Activated effector memory CD4-positive, alpha-beta T cell treated with Interleukin-2 at 50 U/mL for 16 hours (primary cell): ENCODE measurements at places on chromosomes 12 and 14.

GRCh38 chr14:103737432-103738045 is 21.9 kb downstream of the ZFYVE21 start:
- DNase-seq: no peak

DNA sequence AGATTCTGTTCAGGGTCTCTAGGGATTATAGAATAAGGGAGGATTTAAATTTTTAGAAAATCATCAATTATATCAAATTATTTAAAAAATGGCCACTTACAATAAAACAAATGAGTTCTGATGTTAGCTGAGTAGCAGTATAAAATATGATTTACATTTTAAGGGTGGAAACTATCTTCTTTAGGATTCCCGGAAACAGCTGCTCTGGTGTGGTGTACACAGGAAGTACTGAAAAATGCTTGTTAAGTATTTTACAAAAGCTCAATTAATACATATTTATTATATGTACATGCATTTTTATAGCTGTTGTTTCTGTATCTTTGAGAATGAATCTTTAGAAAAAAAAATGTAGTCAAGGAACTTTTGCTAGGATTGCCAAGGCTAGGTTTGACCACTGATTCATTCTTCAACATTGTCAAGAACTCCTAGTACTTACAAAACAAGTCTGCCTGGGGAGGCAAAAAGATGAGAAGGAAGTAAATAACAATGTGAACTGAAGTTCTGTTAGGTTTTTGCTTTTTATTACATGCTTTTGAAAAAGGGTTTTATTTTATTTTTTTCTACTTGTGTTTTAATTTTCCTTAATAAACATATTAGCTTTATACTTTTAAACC is 48.0 kb downstream of the ARF6 start:
- no peak for DNase-seq

GRCh38 chr14:52336241-52336640 is 22.1 kb downstream of the PTGER2 start:
- no peak for DNase-seq

- DNase-seq: no peak
Measured at GRCh38 chr14:61813096-61813606, 50.9 kb downstream of the SNAPC1 start.

GRCh38 chr12:442235-442884 is 17.4 kb upstream of the B4GALNT3 start:
- DNase-seq: no peak

GRCh38 chr14:76833011-76833410 is 6.8 kb downstream of the LRRC74A start:
- DNase-seq: no peak

DNA sequence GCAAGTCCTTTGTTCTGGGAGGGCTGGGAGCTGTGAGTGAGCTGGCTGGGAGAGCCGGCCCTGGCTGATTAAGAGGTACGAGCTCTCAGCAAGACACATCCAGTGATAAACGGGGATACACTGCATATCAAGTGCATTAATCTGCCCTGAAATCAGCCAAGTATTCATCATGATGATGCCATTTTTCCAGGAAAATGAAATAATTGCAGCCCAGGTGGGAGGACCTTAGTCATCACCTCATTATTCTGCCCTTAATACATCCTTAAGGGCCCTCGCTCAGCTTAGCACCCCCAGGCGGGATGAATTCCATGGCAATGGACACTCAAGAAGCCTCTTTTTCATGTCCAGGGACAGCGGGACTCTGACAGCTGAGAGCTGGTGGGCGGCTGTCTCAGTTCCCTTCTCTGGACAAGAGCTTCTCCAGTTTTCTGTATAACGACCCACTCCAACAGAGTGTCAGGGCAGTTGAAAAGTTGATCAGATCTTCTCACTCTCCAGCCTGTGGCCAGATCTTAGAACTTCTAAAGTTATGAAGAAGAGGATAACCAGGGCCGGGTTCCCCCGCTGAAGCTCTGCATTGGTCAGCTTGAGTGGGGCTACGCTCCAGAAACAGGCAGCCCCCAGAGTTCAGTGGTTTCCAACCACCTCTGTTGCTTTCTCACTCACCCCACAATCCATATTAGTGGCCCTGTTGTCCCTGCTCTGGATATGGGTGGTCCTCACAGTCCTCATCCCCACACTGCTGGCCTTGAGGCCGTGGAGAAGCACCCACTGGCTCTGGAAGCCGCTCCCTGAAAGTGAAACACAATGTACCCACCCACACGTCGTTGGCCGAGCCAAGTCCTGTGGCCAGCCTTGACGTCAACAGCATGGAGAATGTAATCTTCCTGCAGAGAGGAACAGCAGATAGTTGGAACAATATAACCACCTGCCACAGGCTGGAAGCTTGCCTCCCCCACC is 306.2 kb upstream of the DIO3 start:
- no peak for DNase-seq

DNA sequence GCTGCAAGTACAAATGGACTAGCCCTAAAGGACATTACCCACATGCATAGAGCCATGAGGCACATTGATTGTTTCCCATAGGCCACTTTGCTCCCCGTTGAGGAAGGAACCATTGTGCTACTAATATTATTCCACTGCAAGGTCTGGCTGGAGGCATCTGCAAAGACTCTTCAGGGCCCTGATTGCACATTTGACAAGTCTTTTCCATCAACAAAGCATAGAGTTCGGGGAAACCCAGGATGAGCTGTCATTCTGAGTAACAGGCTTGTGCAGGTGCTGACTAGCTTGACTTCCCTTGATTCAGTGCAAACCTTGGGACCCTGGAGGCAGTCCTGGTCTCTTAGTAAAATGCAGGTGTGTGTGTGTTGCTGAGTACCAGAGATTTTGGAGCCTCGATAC is 73.8 kb downstream of the SUSD6 start:
- DNase-seq: peak; percentile 33

- no peak for DNase-seq
Measured at GRCh38 chr14:35506927-35507326, 27.0 kb upstream of the INSM2 start.

DNA sequence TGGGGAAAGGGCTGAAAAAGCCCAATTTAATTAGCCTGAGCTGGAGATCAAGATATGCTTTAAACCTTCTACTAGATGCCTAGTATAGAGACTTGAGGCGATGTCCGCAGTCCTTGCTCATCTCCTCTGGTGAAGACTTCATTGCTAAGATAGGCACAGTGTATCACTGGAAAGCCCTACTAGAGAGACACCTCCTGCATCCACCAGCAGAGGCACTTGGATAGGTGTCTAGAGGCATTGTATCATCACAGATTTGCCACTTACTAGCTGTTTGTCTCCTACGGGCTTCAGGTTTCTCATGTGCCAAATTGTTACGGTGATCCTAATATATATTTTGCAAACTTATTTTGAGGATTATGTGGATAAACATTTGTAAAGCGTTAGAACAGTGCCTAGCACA is 1048.5 kb downstream of the GALC start:
- DNase-seq: no peak

DNA sequence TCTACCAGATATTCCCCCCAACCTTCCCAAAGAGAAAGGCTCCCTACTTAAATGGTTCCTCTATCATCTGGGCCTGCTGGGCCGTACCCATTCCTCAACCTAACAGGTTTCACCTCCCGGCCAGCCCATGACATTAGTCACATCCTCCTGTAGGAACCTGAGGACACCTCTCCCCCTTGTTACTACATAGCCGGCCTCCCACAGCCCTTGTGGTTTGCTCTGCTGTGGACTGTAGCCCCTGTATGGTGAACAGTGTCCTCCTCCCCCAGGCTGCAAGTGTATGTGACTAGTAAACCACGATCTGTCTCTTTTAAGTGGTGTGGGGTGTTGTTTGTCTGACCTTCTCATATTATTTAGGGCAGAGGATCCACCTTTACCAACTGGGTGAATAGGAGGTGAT is 371.7 kb downstream of the RGS6 start:
- no peak for DNase-seq

GRCh38 chr14:24958271-24958670 is 91.7 kb downstream of the STXBP6 start:
- no peak for DNase-seq

DNA sequence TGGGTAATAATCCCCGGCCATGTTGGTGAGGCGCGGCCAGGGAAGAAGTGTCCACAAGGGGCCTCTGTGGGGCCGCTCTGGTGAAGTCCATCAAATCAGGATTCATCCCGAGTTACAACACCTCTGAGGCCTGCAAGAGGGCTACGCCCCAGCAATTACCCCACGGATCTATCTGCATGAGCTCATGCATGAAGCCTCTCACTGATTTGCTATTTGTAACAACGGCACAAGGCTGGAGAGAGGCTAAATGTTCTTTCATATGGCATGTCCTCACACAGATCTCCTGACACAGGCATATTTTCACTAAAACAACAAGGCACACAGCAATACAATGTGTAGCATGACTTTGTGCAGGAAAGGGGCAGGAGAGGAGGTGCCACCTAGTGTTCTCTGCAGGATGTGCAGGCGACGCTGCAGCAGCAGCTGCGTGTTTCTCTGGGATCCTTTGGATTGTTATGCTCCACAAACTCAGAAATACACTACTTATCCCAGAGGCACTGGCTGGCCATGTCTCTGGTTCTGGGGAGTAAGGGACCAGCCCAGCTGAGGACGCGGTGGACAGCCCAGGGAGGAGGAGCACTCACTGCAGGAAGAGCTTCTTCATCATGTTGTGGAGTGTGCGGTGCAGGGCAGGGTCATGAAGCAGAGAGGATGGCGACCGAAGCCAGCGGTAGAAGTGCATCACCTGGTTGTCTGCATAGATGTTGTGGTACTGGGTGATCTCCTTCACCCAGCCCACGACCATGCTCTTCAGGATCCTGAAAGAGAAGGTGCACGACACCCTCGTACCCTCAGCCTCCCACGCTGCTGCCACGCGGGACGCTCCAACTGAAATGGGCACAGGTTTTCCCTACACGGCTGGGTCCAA is 20.2 kb downstream of the P2RX2 start:
- no peak for DNase-seq

DNA sequence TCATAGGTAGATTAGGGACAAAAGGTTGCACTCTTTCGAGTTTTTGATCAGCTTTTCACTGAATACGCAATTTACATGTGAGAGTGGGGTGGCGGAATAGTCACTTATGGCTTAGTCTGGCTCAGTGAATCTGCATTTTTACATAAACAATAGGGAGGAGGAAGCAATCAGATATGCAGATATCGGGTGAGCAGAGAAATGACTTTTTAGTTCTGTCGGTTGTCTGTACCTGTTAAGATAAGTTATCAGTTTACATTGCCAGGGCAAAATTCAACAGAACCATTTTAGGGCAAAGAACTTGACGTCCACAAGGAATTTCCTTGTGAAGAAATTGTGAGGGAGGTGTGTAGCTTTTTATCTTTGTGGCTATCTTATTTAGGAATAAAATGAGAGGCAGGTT is 15.4 kb upstream of the EGLN3 start:
- no peak for DNase-seq

DNA sequence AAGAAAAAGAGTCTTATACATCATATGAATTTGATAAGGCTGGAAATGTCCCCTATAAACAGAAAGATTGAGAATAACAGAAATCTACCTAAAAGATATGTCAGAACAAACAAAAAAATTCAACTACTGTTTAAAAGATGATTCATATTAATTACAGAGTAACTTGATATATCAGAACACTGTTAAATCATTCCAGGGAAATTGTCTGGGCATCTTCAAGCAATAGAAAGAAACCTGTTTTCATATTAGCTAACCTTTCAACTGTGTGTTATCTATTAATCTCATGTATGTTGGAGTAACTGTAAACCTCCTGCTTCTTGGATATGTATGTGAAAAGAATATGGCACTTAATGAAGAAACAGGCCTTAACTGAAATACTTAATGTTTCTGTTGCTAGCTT is 96.7 kb downstream of the NUBPL start:
- DNase-seq: no peak

DNA sequence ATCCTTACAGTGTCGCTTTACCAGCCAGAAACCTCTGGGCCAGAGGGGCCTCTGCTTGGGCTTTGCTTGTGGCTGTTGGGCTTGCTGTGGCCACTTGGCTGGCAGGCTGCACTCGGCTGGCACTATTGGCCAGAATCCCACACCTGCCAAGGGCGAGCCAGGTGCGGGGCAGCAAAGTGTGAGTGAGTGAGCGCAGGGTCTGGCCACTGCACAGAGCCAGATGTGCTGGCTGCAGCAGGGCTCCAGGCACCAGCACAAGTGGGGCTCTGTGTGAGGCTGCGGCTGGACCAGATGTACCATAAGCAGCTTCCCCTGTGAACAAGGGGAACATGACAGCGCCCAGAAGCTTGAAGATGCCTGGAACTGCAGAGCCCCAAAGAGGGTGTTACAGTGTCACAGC is 33.5 kb upstream of the ARID2 start:
- DNase-seq: no peak

DNA sequence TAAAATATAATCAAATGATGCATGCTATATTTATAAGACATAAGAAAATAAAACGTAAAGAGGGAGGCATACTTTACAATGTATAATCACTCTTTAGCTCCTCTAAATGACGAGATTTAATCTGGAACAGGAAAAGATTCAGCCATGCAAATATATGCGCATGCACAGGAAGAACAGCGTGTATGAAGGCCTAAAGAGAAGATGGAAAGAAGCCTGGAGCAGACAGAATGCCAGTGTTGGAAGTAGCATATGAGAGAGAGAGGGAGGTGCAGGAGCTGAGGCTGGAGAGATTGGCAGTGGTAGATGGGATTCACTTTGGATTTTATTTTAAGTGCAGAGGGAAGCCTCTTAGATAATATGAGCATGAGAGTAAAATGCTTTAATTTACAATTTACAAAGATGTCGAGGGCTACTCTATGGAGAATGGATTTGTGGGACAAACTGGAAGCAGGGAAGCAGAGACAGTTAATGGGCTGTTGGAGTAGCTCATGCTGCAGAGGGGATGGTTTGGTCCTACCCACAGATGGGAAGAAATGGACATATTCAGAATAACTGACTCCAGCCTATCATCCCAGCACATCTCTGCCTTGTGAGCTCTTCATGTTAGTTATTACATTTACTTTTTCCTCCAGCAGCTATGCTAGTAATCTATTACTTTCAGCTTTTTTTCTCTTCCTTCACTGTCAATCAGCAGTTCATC is 411.1 kb downstream of the TMTC2 start:
- DNase-seq: no peak

DNA sequence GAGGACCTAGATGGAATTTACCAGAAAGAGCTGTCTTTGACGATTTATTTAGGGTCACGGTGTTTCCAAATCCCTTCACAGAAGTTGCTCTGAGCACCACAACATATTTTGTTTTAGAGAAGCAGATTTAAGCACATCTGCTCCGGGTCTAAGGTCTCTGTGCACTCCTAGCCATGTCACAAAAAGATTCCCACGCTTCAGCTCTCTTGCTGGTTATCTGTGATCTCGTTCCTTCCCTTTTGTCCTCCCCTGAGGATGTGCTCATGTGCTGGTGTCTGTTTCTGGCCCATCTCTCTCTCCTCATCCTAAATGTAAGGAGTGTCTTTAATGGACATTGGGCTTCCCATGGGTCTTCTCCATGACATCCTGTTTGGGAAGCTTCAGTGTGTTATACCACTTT is 53.7 kb upstream of the GNPNAT1 start:
- DNase-seq: no peak

DNA sequence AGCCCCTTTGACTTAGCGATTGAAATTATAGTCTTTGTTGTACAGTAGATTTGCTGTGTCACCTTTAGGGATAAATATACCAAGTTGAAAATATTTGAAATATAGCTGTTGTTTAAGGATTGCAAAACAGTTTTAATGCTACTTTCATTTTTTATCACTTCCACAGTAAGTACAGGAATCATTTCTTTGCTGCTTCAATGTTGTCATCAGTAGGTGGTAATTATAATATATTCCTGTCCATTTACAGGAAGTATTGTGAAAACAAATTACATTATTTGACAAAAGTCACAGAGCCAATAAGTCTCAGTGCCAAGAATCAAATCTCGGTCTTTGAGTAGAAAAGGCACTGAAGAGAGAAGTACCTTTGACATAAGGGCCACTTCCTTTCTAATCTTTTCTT is 342.6 kb upstream of the RGS6 start:
- DNase-seq: no peak
